ENCODE measurements at places on chromosomes 11 and 22. TPM values are rescaled to one million over a fixed set of nuclear protein-coding genes. Genes with fewer than 3 reads are reported as not detected.

The MOV10L1 gene
- 0.25 TPM for total RNA-seq

The MB gene
- 0.69 TPM for total RNA-seq

The CLDN25 gene
- not detected for total RNA-seq

The SUSD2 gene
- 0.60 TPM for total RNA-seq

The AQP11 gene
- total RNA-seq, result 0.69 TPM

The LIF gene
- 71.3 TPM for total RNA-seq

The TMEM191C gene
- 3.0 TPM for total RNA-seq

The APOA5 gene
- total RNA-seq, result not detected

The MS4A6E gene
- not detected for total RNA-seq

The CEND1 gene
- total RNA-seq, result 1.4 TPM

The POU2AF2 gene
- total RNA-seq, result not detected

The SHANK2 gene
- total RNA-seq, result 0.12 TPM

The TKFC gene
- 74.0 TPM for total RNA-seq

The BTG4 gene
- not detected for total RNA-seq

The RNF121 gene
- 42.0 TPM for total RNA-seq

The MIOX gene
- total RNA-seq, result 5.2 TPM

The ENTHD1 gene
- total RNA-seq, result 0.46 TPM

The PYGM gene
- total RNA-seq, result 4.5 TPM

The DUSP8 gene
- 2.8 TPM for total RNA-seq

The TMEM191B gene
- total RNA-seq, result 0.67 TPM

The P4HA3 gene
- total RNA-seq, result not detected

The C11orf87 gene
- total RNA-seq, result not detected

The SYT9 gene
- total RNA-seq, result not detected

The TIMM8B gene
- 34.1 TPM for total RNA-seq

The PIWIL4 gene
- 1.1 TPM for total RNA-seq

The ARL14EP gene
- 31.4 TPM for total RNA-seq
